ENCODE measurements at places on chromosomes 2 and 18.
A peak's percentile ranks its signal among the peaks of the same experiment; 100 is the strongest.

- no peak for DNase-seq
Measured at GRCh38 chr2:152359573-152360363, 24.8 kb downstream of the FMNL2 start.

DNA sequence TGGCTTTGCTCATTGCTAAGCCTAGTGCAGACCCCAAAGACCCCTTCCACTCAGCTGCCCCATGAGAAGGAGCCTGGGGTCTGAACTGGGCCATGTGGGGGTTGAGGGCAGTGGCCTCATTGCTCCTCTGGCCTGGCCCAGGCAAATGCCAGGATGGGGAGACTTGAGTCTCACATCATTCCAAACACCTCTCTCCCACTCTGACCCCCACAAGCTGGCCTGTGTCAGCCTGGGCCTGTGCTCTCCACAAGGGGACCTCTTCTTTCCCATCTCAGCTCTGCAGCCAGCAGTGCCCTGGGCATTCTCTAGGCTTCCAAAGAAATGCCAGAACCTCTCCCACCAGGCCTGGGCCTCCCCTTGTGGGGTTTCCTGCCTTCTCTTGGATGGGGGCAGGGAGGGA lies 45.8 kb upstream of the OTOF start:
- no peak for DNase-seq

DNA sequence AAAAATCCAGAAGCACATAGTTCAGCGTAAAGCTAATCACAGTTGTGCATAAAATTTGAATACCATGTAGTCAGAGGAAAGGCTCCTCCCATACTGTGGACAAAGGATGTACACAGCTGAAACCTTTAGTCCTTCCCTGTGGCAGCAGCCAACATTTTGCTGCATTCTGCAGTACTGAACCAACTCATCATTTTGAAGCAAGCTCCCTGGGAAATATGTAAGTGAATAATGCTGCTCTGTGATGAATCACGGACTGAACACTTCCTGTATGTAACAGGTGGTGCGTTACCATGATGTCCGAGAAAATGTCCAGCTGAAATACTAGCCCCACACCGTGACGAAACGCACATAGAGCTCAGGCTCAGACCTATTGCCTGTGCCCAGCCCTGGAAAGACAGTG lies 421.1 kb upstream of the RAB12 start:
- peak; percentile 67 for DNase-seq

GRCh38 chr18:57951999-57952774 lies 91.8 kb upstream of the NEDD4L start:
- DNase-seq = no peak

GRCh38 chr2:177400337-177400923 lies 7.9 kb downstream of the AGPS start:
- no peak for DNase-seq

DNA sequence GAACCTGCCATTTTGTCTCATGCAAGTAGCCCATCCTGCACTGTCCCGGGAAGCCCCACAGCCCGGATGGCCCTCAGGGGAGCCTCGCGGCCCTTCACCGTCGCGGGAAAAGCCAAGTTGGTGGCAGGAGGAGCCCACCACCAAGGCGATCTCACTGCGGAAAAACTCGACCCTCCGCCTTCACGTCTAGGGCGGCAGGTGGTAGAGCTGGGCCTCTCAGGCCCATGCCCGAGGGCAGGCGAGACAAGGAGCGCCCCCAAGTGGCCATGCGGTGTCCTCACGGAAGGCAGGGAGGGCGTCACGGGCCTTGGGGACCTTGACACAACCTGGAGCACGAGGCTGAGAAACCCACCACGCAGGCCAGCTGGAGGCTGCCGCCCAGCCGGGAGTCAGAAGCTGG lies 34.8 kb upstream of the SKA1 start:
- no peak for DNase-seq

DNA sequence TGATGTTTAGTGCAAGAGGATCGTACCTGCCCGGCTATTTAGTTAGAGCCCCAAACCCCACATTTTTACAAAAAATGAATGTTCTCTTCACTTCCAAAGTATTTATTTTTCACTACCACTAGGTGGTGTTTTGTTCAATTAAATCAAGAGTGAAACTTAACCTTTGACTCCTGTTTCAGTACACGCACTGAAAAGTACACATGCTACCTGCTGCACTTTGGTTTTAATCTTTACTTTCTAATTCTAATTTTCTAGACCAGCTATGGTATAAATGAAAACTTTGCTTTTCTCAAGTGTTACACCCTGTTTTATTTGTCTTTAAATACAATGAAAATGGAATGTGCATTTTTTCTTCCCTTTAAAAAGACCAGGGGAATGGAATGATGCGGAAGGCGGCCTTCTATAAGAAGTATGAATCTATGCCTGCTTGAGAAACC lies 31.4 kb upstream of the CHN1 start:
- DNase-seq = no peak

GRCh38 chr2:69535817-69536241 lies 98.6 kb upstream of the NFU1 start:
- DNase-seq = no peak

DNA sequence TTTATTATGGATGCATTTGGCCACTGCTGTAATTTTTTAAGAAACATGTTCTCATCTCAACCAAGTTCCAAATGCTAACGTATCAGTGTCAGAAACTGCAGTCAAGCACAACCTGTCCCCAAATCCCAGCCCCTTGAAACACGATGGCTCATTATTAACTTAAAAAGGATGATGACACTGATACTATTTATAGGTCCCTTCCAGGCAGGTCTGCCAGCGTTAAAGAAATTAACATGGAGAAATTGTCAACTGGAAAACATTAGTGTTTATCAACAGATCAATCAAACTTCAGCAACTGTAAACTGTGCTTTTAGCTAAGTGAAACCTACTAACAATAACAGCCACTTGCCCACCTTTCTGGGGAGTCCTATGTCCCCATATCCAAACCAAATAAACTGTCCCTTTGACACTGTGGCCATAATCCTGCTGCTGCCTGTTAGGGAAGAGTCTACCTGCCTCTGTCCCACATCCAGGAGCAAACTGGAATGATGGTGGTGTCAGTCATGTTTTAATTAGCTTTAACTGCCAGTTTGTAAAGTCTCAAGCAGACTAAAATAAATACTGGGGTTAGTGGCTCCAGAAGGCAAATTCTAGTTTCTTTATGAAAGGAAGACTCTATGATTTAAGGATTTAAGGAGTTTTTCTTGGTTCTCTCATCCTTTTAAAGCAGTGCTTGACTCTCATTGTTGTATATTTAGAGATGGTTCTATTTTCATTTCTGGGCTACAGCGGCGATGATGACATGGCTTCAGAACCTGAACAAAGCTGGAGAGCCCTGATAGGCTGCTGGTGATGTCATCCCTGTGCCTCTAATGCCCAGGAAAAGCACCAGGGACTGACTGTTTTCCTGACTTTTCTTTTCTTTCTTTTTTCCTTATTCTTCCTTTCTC lies 583.6 kb upstream of the PIK3C3 start:
- no peak for DNase-seq

DNA sequence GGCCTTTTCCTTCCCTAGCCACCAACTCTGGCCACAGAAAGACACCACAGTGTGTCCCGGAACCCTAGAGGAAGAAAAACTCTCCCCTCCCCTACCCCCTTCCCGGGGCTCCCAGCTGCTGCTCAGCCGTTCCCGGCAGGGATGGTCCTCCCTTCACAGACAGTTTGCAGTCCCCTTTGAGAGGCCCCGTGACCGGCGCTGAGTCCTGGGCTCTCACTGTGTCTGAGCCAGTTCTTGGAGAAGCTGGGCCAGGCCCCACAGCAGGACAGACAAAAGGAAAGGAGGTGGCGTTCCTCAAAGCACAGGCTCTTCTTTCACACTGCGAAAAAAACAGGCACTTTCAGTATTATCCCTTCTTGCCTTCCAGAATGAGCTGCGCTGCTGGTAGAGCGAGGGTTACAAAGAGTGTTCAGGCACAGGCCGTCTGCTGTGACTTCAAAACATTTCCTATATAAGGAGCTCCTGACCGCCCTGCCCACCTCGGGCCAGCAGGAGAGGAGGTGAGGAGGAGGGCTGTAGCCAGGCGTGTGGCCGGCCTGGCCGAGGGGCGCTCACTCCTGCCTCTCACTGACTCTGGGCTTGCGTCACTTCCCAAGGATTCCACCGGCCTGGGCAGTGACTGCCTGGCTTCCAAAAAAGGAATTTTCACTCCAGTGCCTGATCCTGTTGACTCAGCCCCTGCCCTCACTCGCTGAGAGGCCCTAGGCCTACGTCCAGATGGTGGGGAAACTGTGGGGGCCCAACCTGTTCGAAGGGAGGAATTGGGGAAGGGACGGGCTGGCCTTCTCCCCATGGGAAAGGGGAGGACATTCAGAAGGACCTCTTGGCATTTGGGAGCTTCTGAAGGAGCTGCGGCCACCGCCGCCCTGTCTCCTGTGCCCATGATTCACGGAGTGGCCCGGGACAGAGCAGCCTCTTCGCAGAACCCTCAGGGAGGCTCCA lies 24.9 kb downstream of the CIDEA start:
- DNase-seq = peak; percentile 97

- DNase-seq = no peak
Measured at GRCh38 chr2:205713086-205713485, 30.8 kb downstream of the NRP2 start.

GRCh38 chr2:157413326-157414035 lies 30.4 kb downstream of the CYTIP start:
- no peak for DNase-seq

Measured in AG04450 (cell line).